Fibroblast of skin of scalp (primary cell): ENCODE measurements at places on chromosomes 16 and 17.

GRCh38 chr17:39794249-39794970 lies 56.7 kb downstream of the GRB7 start:
- no peak for DNase-seq

DNA sequence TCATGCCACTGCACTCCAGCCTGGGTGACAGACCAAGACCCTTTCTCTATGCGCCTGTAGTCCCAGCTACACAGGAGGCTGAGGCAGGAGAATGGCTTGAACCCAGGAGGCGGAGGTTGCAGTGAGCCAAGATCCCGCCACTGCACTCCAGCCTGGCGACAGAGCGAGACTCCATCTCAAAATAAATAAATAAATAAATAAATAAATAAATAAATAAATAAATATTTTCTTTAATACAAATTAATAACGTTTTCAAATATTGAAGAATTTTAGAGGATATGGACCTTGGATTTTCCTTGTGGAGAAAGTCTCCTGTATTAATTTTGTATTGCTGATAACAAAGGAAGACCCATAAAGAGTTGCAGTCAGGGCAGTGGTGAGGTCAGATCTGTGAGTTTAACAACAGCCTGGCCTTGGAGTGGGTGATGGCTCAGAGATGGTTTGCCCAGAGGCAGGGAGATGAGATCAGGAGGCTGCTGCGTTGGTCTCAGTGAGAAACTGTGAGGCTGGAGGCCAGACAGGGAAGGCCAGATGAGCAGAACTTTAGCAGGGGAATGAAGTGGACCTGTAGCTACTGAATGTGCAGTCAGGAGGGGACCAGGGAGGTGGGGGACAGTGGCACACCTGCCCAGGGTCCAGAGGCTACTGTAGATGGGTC lies 4.4 kb upstream of the ASGR1 start:
- no peak for DNase-seq

- no peak for DNase-seq
Observed at GRCh38 chr17:32223703-32224102, 41.9 kb upstream of the RHBDL3 start.

- DNase-seq: no peak
Observed at GRCh38 chr16:55532227-55532626, 23.4 kb downstream of the LPCAT2 start.

DNA sequence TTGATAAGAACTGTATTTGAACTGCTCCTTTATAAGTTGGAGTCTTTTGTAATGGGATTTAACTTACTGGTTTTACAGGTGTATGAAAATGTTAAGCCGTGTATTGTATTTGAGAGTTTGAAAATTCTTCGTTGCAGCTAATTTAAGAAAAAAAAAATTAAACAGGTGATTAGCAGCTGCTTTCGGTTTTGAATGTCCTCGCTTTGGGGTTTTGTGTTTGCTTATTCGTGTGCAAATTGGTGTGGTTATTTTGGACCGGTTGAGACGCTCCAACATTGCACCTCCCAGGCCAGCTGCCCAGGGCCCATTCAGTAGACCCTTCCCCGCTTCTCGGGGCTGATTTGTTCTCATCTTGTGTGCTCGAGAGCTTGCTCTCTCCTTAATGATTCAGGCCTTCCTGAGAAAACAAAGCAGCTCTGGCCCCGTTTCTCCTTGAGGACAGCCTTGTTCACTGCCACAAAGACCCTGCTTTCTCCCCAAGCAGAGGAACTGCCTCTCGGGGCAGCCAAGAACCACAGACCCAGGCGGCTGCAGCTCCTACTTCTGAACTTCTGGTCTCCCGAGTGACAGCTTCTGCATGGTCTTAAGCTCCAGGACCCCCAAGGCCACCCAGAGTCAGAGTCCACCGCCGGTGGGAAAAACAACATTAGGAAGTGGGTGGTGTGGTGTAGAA lies 100.5 kb downstream of the MSI2 start:
- DNase-seq: no peak

DNA sequence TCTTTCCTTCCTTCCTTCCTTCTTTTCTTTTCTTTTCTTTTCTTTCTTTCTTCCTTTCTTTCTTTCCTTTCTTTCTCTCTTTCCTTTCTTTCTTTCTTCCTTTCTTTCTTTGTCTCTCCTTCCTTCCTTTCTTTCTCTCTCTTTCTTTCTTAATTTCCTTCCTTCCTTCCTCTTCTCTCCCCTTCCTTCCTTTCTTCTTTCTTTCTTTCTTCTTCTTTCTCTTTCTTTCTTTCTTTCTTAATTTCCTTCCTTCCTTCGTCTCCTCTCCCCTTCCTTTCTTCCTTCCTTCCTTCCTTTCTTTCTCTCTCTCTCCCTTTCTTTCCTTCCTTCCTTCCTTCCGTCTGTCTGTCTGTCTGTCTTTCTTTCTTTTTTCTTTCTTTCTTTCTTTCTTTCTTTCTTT lies 1446.5 kb upstream of the GOT2 start:
- no peak for DNase-seq

- no peak for DNase-seq
Observed at GRCh38 chr17:37286430-37286829, 89.4 kb upstream of the C17orf78 start.

DNA sequence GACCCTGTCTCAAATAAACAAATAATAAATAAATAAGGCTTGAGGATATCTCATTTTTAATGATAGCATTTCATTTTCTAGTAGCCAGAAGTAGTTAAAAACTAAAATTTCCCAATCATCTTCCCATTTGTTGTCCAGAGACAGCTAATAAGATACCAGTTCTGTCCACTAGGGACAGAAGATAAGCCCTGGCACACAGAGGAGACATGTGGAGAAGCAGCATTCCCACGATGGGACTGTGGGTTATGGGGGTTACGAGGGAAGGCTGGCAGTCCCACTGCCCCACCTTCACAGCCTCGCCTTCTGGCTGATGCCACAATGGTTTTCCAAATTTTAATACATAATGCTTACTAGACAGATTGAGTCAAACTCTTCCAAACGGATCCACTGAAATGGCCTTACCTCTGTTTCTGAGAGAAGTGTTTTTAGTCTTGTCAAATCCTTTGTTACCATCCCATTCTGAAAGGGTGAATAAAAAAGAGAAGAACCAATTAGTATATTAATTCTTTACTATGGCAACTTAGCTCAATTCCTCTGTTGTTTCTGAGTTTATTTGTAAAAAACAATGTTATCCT lies 44.2 kb downstream of the HELZ start:
- no peak for DNase-seq

DNA sequence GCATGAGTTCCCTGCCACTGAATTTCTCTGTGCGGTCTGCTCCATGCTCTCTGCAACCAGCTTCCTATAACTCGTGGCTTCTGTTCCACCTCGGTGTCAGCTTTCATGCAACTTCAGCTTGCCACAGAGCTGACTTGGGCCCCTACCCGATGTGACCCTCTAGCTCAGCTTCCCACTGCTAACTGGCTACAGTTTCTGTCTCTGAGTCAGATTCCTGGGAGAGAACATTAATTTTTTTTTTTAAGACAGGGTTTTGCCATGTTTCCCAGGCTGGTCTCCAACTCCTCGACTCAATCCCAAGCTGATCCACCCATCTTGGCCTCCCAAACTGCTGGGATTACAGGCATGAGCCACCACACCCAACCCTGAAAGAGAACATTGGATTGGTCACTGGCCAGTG lies 35.5 kb upstream of the PSMD7 start:
- DNase-seq: no peak

- no peak for DNase-seq
Observed at GRCh38 chr17:41785091-41785858, 1.2 kb downstream of the JUP start.

DNA sequence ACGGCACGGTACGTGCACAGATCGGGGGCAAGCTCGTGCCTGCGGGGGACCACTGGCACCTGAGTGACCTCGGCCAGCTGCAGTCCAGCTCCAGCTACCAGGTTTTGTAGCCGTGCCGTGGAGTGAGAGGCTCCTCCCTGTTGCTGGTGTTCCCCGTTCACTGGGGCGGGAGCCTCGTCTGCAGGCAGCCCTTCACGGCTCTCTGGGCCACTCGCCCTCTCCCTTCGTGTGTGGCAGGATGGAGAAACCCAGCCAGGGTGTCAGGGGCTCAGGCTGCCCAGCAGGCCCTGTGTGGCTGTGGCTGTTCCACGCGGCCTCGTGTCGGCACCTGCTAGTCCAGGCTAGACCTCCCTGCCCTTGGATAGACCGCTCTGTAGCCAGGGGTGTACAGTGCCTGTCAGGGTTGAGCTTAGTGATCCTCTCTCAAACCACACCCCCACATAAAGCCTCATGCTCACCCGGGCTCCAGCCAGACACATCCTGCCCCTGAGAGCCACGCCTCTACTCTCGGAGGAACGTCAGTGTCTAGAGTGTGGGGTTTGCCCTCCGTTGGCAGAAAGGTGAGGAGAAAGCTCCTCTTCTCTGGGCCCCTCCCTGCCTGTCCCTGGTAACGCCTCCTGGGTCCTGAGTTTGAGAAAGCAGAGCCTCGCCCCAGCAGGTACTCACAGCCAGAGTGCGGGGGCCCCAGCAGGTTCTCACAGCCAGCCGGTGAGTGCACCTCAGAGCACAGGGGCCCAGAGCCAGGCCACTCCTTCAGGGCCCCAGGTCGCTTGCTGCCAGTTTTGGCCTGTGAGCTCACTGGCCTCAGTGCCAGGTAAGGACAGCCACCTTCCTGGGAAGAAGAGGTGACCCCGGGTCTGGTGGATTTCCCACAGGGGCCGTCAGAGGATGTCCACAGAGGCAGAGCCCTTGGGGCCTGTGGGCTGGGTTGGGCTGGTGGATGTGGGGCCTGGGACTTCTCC lies 27.7 kb downstream of the NME3 start:
- DNase-seq: no peak

DNA sequence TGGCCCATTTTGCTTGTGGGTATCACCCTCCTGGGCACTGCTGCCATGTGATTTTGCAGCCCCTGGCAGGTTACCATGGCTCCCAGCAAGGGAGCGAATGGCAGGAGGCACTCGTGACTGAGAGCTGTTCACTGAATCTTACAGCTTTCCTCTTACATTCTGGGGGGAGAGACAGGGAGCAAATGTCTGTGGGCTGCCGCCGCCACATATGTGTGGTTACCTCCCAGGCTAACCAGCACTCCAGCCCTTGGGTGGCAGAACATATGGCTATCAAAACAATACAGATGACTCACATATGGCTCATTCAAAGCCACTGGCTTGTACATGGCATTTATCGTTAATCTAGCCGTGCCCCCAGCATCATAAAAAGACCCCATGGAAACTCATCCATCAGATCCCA lies 19.8 kb downstream of the GTF3C1 start:
- peak; percentile 93 for DNase-seq

GRCh38 chr17:6938637-6939036 lies 57.2 kb upstream of the ALOX12 start:
- no peak for DNase-seq

DNA sequence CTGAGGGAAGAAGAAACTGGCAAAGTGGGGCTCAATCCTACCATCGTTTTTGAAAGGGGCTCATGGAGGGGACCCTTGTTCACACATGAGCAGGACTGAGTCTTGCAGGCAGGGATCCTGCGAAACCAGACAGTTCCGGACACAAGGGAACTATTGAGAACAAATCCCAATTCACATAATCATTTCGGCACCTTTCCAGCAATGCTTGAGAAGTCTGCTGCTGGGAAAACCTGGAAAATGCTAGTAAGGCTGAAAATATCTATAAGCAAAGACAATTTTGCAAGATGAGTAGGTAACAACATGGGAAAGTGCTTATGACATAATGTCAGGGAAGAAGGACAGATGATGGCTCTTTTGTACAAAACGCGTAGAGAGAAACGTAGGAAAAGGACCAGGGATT lies 52.1 kb upstream of the BPTF start:
- no peak for DNase-seq

- no peak for DNase-seq
Observed at GRCh38 chr16:74563828-74564263, 43.1 kb downstream of the GLG1 start.

DNA sequence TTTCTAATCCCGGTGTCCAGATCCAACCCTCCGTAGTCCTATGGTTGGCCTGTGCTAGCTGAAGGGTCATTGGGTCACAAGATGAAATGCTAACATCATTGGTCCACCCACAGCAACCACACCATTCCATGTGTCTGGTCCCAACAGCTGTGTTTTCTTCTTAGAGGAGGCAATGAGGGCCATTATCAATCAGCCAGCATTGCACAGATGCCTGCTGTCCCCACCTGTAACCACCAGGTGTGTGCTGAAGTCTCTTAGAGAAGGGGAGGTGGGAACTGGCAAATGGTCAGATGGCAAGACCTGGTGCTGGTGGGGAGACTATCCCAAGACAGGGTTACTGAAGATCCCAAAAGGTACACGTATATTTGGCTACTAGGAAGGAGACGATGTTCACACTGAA lies 37.4 kb downstream of the HIC1 start:
- no peak for DNase-seq

- no peak for DNase-seq
Observed at GRCh38 chr16:71214746-71215381, 15.7 kb downstream of the HYDIN start.

DNA sequence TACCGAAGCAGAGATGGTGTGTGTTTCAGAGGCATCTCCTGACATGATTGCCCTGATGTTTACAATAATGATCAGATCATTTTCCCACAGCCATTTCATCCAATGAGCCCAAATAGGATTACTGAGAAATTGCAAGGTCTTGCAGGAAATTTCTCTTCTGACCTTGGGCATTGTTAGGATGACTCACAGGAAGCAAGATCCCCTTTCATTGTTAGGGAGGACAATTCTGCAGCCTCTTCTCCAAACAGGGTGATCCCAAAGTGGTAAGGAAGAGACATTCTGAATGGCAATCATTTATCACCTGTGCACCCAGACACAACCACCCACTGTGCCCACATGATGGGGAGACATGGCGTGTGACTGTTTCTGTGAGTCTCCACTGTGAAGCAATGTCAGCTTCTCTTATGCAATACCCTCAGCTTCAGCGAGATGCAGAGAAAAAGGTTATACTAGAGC lies 306.7 kb upstream of the XYLT1 start:
- DNase-seq: peak; percentile 70

GRCh38 chr16:11511328-11511727 lies 75.4 kb downstream of the LITAF start:
- no peak for DNase-seq

DNA sequence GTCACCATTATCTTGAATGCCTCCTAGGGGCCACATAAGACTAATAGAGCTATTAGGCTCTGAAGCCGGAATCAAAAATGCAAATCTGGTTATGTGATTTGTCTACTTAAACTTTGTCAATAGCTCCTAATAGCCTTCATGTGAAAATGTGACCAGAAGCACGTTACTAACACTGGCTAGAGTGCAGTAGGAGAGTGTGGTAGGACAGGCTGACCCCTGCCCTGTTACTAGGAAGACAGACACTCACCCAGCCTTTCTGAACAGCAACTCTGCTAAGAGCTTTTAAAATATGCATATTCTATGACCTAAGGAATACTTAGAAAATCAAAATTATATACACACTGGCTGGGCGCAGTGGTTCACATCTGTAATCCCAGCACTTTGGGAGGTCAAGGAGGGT lies 26.3 kb downstream of the CENPV start:
- DNase-seq: no peak
